ENCODE measurements at places on chromosomes 4 and X. TPM values are rescaled to one million over a fixed set of nuclear protein-coding genes. Genes with fewer than 3 reads are reported as not detected.

GRCh38 chr4:86855572-86855971 is 6.4 kb upstream of the SLC10A6 start:
- no peak overlapping the region for H3K4me3 ChIP-seq
- H3K36me3 ChIP-seq: no peaks in the 10 kb centered on the region
- no peak for DNase-seq

GRCh38 chr4:75948822-75949444 is 8.1 kb upstream of the NAAA start:
- no peak overlapping the region for H3K27ac ChIP-seq
- H3K36me3 ChIP-seq: peaks cover 29% of the 10 kb centered on the region
- H3K4me3 ChIP-seq: no peak overlapping the region
- no peaks in the 10 kb centered on the region for H3K27me3 ChIP-seq

DNA sequence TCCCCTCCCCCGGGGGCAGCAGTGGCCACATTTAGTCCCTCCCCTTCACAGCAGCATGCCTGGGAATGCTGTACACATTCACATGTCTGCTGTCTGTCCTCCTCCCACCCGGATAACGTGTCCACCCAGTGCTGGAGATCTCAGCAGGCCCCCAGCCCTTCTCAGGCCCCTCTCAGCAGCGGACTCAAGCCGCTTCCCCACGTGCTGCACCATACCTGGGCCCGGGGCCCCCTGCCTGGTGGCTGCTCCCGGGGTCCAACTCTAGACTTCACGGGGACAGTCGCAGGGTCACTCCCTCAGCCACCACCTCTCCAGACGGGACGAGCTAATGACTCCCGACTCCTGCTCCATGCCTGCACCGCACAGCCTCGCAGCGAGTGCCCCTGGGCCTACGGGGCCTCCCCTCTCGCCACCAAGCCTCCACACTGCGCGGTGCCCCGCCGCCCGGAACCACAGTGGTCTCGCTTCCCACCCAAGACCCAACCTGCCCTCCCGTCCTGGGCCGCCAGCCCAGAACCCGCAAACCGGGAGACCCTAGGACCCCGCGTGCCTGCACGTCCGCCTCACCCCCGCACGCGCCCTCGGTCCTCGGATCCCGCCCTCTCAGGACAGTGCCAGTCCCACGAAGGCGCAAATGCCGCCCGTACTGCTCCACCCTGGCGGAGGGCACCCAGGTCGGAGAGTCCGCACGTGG is 1.3 kb upstream of the PCGF3 start:
- no peaks in the 10 kb centered on the region for H3K36me3 ChIP-seq
- H3K27ac ChIP-seq: no peak overlapping the region
- H3K4me3 ChIP-seq: no peak overlapping the region
- DNase-seq: no peak

DNA sequence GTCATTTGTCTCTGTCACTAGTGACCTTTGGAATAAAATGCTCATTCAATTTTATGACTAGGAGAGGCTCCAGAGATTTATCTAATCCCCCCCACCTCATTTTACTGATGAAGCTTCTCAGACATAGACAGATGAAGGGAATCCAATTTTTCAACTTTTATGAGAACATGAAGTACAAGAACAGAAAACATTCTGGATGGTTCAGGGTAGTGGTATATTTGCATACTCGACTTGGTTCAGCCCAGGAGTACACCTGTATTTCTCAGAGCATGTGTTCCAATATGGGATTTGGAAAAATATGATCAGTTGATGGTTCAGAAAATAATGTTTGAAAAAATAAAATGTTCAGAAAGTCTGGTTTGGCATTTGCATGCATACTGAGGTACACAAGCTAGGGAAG is 131.4 kb upstream of the GALNT7 start:
- peaks cover 6% of the 10 kb centered on the region for H3K4me1 ChIP-seq
- no peak for DNase-seq
- H3K4me3 ChIP-seq: no peak overlapping the region
- no peaks in the 10 kb centered on the region for H3K27me3 ChIP-seq
- peak overlapping the region; percentile 71 for H3K27ac ChIP-seq

GRCh38 chrX:54430519-54430918 is 9.7 kb upstream of the TSR2 start:
- no peak overlapping the region for H3K4me3 ChIP-seq
- no peak for DNase-seq
- H3K4me1 ChIP-seq: no peaks in the 10 kb centered on the region
- no peaks in the 10 kb centered on the region for H3K36me3 ChIP-seq
- no peaks in the 10 kb centered on the region for H3K27me3 ChIP-seq
- H3K27ac ChIP-seq: no peak overlapping the region

Gene FAM199X
- 37.2 TPM for total RNA-seq

- no peaks in the 10 kb centered on the region for H3K36me3 ChIP-seq
- no peaks in the 10 kb centered on the region for H3K27me3 ChIP-seq
- no peaks in the 10 kb centered on the region for H3K4me1 ChIP-seq
- peak; percentile 30 for DNase-seq
- H3K4me3 ChIP-seq: no peak overlapping the region
Measured at GRCh38 chr4:152500800-152501434, 35.0 kb downstream of the FBXW7 start.

GRCh38 chr4:95693594-95693993 is 144.8 kb upstream of the UNC5C start:
- no peaks in the 10 kb centered on the region for H3K27me3 ChIP-seq
- H3K4me3 ChIP-seq: no peak overlapping the region
- no peaks in the 10 kb centered on the region for H3K36me3 ChIP-seq
- DNase-seq: no peak
- no peaks in the 10 kb centered on the region for H3K4me1 ChIP-seq
- H3K27ac ChIP-seq: no peak overlapping the region

Gene ABLIM2
- total RNA-seq: 58.4 TPM

DNA sequence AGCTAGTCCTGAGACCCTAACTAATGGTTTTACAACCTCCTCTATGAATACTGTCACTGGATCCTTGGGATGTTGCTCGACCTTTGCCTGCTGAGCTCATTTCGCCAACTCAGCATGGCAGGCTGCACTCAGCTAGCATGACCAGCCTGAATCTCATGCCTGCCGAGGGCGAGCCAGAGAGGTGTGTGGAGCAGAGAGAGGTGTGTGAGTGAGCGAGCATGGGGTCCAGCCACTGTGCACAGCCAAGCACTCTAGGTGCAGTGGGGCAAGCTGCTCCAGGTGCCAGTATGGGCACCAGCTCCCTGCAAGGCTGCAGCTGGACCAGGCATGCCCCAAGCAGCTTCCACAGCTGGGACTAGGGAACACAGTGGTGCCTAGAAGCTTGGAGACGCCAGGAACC is 410.9 kb downstream of the PCDH10 start:
- no peak overlapping the region for H3K27ac ChIP-seq
- no peaks in the 10 kb centered on the region for H3K36me3 ChIP-seq
- H3K4me1 ChIP-seq: no peaks in the 10 kb centered on the region
- no peak overlapping the region for H3K4me3 ChIP-seq
- no peak for DNase-seq

- no peak for DNase-seq
- H3K27ac ChIP-seq: no peak overlapping the region
- H3K4me1 ChIP-seq: no peaks in the 10 kb centered on the region
Measured at GRCh38 chr4:5757536-5757935, 46.5 kb downstream of the EVC start.

Gene KLF8
- total RNA-seq: 3.0 TPM

Gene NPY1R
- total RNA-seq: 19.8 TPM

DNA sequence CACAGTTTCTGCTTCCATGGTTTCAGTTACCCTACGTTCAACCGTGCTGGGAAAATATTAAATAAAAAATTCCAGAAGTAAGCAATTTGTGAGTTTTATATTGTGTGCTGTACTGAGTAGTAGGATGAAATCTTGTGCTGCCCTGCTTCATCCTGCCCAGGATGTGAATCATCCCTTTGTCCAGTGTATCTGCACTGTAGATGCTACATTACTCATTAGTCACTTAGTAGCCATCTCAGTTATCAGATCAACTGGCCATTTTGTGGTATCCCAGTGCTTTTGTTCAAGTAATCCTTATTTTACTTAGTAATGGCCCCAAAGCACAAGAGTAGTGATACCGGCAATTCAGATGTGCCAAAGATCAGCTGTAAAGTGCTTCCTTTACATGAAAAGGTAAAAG is 97.9 kb downstream of the COX18 start:
- no peak overlapping the region for H3K27ac ChIP-seq
- H3K27me3 ChIP-seq: no peaks in the 10 kb centered on the region
- H3K4me1 ChIP-seq: no peaks in the 10 kb centered on the region

GRCh38 chrX:65871671-65872311 is 168.1 kb downstream of the VSIG4 start:
- peak; percentile 64 for DNase-seq
- no peak overlapping the region for H3K4me3 ChIP-seq
- H3K36me3 ChIP-seq: no peaks in the 10 kb centered on the region
- no peak overlapping the region for H3K27ac ChIP-seq
- no peaks in the 10 kb centered on the region for H3K27me3 ChIP-seq
- no peaks in the 10 kb centered on the region for H3K4me1 ChIP-seq

DNA sequence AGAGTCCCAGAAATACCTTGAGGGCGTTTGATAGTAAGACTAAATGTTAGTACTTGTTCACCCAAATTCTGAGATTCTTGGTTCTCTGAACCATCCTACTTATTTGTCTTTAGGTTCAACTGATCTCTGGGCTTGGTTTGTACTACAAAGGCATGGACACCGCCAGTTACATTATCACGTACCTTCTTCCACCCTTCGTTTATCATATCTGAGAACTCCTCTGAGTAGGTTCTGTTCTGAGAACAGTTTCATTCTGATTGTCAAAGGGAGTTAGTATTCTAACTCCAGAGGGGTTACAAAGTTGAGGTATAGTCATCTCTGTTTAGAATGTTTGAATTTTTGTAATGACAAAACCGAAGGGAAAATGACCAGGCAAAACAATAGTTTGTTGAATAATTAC is 19.3 kb downstream of the ZFX start:
- no peaks in the 10 kb centered on the region for H3K27me3 ChIP-seq
- H3K4me1 ChIP-seq: peaks cover 24% of the 10 kb centered on the region
- no peak for DNase-seq
- no peak overlapping the region for H3K27ac ChIP-seq
- H3K4me3 ChIP-seq: no peak overlapping the region

DNA sequence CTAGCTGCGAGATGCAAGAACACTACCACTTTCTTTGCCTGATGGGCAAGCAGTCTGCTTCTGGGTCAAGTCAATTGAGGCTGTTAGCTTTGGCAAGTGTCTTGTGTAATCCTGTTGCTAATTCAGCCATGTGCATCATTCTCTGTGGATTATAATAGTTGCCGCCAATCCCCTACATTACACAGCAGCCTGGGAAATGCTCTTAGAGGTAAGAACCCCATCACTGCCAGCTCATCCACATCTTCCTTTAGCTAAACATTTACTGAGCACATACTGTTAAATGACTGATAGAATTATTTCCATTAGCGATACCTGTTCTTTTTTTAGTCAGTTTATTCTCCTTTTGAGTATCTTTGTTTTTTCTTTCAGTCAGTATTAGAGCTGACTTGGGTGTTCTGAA is 116.2 kb downstream of the CBR4 start:
- H3K4me3 ChIP-seq: no peak overlapping the region
- H3K36me3 ChIP-seq: peaks cover 55% of the 10 kb centered on the region
- DNase-seq: no peak
- no peaks in the 10 kb centered on the region for H3K4me1 ChIP-seq
